Fibroblast of gingiva (primary cell): ENCODE measurements at places on chromosomes 16 and 17.

GRCh38 chr17:1588821-1589585, 26.4 kb upstream of the PITPNA start:
- DNase-seq = peak; percentile 63

DNA sequence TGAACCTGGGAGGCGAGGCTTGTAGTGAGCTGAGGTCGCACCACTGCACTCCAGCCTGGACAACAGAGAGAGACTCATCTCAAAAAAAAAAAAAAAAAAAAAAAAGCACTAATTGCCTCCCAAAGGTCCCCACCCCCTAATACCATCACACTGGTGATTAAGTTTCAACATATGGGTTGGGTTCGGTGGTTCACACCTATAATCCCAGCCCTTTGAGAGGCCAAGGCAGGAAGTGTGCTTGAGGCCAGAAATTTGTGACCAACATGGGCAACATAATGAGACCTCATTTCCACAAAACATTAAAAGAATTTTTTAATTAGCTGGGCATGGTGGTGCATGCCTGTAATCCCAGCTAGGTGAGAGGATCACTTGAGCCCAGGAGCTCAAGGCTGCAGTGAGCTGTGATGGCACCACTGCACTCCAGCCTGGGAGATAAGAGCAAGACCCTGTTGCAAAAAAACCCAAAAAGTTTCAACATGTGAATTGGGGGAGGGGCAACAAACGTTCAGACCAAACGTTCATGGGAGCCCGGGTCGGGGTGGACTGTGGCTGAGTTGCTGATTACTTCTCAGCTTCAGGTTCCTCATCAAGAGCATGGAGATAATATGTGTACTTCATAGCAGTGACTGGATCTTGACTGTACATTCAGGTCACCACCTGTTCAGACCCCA, 62.1 kb upstream of the NOL11 start:
- DNase-seq = no peak

GRCh38 chr16:75317101-75317522, 65.7 kb upstream of the BCAR1 start:
- peak; percentile 24 for DNase-seq

GRCh38 chr17:9204637-9205329, 183.5 kb downstream of the NTN1 start:
- no peak for DNase-seq

DNA sequence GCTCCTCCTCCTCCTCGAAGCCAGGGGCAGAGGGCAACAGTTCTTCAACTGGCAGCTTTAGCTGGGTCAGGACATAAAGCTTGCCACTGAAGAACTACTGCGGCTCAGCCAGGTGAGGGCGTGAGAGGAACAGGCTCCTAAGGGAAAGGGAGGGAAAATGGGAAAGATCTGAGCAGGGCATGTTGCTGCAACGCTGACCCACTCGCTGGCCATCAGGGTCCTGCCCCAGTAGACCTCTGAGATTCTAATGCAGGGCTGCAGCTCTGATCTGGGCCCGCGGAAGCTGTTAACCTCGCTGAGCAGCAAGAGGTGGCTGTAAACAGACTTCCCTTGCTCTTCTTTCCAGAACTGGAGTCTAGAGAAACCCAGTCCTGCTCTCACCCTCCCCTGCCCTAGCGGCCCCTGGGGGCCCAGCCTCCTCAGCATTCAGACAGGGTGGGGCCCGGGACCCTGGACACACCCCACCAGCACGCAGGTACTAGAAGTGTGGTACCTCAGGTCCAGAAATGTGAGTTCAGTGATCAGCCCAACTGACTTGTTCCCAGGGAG, 3.8 kb upstream of the TLCD2 start:
- peak; percentile 34 for DNase-seq

GRCh38 chr16:57071831-57072582, 20.4 kb upstream of the CPNE2 start:
- no peak for DNase-seq

DNA sequence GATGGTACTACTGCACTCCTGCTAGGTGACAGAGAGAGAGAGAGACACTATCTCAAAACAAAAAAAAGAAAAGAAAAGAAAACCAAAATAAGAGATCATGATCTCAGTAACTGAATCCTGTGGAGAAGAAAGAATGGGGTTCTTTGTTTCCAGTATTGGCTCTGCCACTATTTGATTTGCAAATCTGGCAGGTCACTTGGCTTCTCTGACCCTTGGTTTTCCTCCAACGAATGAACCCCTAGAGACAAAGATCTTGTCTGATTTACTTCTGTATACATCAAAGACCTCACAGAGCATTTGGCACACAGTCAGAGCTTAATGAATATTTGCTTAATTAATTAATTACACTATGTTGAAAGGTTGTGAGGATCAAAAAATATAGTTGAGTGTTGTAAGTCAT, 47.9 kb upstream of the NLK start:
- DNase-seq = no peak

GRCh38 chr16:72172105-72173034, at the start of gene PMFBP1:
Gene PMFBP1, minus strand, starts transcription at chr16:72172155. Its CDS starts 947 bp downstream, at chr16:72171208.
- DNase-seq = peak; percentile 29

DNA sequence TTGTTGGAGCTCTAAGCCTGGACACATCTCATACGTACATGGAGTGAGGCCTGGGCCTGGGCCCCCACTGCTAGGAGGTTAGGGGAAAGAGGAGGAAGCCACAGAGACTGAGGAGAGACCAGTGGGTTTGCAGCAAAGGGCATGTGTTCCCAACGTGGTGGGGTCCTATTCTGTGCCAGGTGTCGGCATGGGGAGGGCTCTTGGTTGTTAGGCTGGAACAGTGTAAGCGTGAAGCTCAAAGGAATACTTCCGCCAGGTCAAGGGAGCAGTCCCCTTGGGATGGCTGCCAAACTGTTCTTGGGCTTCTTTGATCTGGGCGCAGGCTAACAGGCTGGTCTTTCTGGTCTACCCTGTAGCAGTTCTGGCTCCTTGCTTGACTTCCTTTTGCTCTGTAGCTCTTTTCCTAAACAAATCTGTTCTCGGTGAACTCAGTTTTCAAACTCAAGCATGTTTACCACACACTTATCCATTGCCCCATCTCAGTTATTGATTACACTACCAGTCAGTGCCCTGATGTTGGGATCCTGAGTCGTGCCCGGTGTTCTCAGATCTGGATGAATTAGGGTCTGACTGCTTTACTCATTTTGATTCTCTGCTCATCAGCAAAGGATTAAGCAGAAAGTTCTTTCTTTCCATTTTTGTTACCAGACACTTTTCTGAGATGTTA, 36.4 kb downstream of the GPT2 start:
- DNase-seq = no peak

GRCh38 chr16:72355561-72355960, 183.6 kb upstream of the PMFBP1 start:
- peak; percentile 24 for DNase-seq

GRCh38 chr17:13568582-13569397, 32.9 kb downstream of the HS3ST3A1 start:
- DNase-seq = no peak

GRCh38 chr17:9792181-9792840, 919 bp upstream of the DHRS7C start:
- DNase-seq = no peak
